Spinal cord (tissue), 10 donors: ENCODE measurements at places on chromosomes 13 and 19.

GRCh38 chr13:26476111-26476781 lies 81.2 kb upstream of the WASF3 start:
- DNase-seq, result no peak

DNA sequence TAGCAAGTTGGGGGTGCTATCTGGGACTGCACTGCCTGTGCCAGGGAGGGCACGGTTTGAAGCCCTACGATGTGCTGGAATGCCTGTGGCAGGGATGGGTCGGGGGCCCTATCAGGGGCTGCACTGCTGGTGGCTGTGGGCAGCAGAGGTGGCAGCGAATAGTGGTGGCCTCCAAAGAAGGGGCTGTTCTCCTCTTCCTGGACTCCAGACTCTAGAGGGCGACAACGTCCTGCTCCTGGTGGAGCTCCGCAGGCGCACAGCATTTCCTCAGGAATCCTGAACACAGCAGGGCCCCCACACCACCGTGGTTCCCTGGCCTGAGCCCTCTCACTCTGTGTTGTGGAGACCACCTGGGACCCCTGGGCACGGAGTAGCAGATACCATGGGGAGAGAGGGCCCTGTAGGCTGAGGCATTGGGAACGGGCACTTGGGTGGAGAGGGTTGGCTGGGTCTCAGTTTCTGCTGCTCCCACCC lies 145.6 kb downstream of the TNFRSF19 start:
- no peak for DNase-seq

DNA sequence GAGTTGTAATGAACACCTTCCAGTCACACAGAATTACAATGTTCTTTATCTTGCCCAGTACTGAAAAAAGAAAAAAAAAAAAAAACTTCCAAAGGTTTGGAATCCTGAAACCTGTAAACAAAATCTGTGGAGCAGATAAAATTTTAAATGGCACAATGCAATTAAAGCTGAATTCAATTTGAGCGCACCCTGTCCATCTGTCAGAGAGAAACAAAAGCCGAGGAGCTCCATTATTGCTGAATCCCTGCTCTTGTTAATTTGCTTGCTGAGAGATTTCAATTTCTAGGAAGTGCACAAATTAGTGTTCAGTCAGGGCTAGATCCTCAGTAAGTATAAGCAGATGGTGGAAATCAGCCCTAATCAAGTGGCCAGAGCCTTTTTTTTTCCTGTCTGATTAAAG lies 65.2 kb downstream of the DACH1 start:
- peak; percentile 77 for DNase-seq

- no peak for DNase-seq
Observed at GRCh38 chr13:93249364-93250306, 23.0 kb downstream of the GPC6 start.

GRCh38 chr13:75226092-75226491 lies 255.9 kb downstream of the TBC1D4 start:
- DNase-seq, result no peak

- DNase-seq, result no peak
Observed at GRCh38 chr13:28566283-28566682, 71.4 kb upstream of the FLT1 start.

DNA sequence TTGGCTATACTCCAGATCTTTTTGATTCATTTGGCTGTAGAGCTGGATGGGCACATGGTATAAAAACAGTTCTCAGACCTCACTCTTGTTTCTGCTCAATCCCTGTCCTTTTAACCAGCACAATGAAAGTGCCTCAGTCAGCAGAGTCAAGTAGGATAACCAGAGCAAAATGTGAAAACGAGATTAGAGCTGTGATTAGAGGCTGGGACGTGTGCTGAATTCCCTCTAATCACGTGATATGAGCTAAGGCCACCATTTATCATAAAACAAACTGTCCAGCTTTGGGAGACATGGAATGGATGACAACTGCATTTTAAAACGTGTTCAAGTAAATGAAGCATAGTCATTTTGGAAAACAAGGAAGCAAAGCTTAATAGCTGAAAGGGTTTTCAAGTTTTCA lies 54.1 kb downstream of the GJA3 start:
- DNase-seq, result no peak

DNA sequence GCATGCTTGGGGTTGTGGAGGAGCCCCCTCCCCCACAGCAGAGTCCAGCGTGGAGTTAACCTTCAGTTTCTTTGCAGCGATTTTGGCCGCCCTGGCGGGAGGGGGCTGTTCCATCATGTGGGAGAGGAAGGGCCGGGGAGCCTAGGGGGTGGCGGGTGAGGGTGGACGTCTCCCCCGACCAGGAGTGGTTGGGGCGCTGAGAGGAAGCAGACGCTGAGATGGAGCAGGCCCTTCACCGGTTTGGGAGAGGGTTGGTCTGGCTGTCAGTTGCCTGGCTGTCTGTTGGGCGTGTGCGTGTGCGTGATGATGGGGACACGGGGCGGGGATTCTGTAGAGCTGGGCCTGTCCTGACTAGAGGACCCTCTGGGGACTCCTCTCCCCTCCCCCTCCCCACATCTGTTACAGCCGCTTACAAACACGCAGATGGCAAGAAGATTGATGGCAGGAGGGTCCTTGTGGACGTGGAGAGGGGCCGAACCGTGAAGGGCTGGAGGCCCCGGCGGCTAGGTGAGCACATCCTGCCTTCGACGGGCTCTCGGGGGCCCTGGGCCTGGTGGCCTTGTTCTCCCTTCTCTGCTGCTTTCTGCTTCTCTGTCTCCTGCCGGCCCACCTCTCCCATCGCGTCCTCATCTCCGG lies 9.8 kb upstream of the LIN7B start:
- no peak for DNase-seq

- peak; percentile 48 for DNase-seq
Observed at GRCh38 chr19:39246951-39247669, 1.5 kb downstream of the IFNL4 start.

DNA sequence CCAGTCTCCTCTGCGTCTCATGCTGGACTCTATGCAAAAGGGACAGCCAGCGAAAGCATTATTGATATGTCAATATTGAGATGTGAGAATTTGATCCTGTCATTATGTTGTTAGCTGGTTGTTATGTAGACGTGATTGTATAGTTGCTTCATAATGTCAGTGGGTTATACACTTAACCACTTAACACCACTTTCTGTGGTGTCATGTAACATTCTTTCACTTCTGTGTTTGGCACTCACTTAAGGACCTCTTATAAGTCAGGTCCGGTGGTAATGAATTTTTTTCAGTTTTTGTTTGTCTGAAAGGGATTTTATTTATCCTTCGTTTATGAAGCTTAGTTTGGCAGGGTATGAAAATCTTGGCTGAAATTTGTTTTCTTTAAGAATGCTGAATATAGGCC lies 7.1 kb upstream of the SIGLEC7 start:
- DNase-seq, result no peak

- no peak for DNase-seq
Observed at GRCh38 chr19:10981252-10981895, 20.5 kb downstream of the SMARCA4 start.

GRCh38 chr13:79044415-79044814 lies 361.6 kb downstream of the RBM26 start:
- no peak for DNase-seq

DNA sequence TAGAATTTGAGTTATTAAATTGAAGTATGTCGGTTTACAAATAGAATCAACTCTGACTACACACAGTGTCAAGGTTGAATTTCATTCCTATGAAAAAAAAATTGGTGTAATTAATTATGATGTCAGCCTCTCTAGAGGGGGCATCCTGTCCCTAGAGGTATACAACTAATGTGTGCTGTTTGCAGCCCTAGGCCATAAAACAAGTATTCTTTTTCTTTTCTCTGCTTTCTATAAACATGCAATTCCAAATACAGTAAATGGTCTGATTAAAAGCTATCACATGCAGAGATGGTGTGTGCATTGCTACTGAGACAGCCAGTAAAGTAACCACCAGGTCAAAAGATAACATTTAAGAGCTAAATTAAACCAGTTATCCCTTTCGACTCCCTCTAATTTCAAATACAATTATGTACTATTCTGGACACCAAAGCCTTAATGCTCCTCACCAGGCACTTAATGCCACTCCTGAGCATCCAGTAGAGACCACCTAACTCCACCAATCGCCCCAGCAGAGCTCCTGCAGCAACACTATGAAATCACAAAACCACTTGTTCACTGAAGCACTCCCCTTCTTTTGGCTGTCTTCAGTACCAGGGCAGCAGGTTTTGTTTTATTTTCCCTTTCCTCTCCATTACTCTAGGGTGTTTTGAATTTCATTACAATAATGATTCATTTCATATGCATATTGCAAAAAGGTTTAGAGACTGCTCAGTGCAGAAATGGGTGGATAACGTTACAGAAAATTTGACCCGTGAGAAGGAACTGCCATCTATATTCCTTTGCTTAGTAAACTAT lies 426.9 kb downstream of the PCDH9 start:
- no peak for DNase-seq

DNA sequence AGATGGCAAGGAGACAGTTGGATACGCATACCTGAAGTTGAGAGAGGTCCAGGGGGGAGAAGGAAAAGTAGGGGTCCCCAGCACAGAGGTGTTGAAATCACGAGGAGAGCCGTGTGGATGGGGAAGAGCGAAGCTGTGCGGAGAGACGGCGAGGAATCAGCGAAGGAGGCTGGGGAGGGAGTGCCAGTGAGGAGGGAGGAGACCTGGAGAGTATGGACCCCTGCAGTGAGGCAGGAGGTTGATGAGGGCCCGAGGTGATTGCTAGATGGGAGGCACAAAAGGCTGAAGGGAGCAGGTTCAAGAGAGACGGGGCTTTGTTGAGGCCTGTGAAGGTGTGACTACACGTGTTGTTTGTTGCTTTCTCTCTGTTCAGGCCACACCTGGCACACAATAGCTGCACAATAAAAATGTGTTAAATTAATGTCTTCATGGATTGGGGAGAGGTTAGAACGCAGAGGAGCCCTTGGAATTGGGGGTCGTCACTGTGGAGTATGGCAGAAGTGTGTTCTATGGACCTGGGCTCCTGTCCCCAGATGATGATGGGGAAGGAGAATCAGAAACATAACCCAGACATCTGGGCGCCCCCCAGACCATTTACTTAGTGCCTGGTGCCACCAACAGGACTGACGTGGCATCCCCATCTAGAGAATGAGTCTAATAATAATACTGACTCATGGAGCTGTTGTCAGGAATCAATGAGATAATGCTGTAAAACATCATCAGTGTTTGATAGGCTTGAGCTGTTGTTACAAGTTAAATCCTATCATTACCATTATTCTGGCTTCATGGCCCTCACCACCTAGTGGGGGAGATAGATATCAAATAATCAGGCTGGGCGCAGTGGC lies 137.5 kb downstream of the SIPA1L3 start:
- no peak for DNase-seq

DNA sequence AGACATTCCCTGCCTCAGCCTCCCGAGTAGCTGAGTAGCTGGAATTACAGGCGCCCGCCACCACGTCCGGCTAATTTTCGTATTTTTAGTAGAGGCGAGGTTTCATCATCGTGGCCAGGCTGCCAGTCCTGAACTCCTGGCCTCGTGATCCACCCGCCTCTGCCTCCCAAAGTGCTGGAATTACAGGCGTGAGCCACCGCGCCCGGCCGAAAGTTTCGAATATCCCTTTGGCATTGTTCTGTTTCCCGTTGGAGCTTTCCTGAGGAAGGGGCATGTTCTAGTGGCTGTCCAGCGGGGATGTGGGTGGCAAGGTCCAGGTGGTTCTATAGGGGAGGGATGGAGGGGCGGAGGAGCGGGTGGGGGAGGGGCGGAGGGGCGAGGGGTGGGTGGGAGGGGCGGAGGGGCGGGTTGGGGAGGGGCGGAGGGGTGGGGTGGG lies 2.1 kb upstream of the BSG start:
- no peak for DNase-seq

DNA sequence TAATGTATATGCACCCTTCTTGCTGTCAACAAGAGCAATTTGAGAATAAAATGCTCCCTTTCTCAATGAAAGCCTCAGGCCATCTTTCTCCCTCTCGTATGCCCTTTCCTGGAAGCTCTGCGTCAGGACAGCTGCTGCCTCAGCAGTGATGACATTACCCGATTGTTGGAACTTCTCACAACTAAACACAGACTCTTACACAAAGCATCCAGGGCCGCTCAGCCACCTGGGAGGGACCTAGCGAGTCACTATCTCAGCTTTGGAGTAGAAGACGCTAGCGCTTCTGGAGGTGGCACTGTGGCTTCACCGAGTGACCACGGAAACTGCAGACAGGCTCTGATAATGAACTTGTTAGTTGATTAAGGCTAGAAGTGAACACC lies 153.2 kb upstream of the SOX1 start:
- DNase-seq, result no peak

- DNase-seq, result no peak
Observed at GRCh38 chr19:45739498-45740439, 6.5 kb downstream of the MEIOSIN start.

DNA sequence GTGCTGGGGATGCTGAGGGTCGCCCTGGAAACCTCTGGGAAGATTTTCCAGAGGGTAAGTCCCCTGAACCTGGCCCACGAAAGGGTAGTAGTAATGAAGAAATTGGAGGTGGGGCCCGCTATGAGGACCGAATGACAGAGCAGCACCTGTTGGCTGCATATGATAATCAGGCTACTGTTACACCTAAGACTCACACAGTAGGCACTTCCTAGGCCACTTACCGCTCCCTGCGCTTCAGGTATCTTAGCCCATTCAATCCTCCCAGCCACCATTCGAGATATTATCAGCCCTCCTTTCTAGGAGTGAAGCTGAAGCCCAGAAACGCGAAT lies 4.3 kb upstream of the LRFN3 start:
- no peak for DNase-seq

- DNase-seq, result peak; percentile 59
Observed at GRCh38 chr19:55005684-55006488, 32.2 kb downstream of the GP6 start.

GRCh38 chr13:51980908-51981307 lies 30.3 kb downstream of the ATP7B start:
- no peak for DNase-seq
